ENCODE measurements at places on chromosomes 4 and X.

DNA sequence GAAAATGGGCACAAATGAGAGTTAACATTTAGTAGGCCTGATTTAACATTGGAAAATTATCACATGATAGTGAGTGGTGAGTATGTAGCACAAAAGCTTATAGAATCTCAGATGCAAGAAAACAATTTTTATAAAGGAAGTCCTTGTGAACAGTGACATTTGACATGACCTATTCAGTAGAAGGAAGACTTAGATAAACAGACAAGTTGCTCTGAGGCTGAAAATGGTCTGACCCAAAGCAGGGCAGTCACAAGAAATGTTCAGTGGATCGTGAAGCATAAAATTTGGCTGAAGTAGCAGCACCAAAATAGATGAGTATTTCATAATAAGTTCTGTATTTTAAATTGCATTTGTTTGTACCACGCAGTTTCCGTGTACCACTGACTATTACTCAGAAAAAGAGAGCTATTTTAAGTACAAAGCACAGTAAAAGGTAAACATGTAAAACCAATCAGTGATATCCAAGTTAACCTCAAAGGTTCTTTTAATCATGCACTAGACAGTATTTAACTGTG, 605.7 kb upstream of the PABPC4L start:
- no peak for DNase-seq

DNA sequence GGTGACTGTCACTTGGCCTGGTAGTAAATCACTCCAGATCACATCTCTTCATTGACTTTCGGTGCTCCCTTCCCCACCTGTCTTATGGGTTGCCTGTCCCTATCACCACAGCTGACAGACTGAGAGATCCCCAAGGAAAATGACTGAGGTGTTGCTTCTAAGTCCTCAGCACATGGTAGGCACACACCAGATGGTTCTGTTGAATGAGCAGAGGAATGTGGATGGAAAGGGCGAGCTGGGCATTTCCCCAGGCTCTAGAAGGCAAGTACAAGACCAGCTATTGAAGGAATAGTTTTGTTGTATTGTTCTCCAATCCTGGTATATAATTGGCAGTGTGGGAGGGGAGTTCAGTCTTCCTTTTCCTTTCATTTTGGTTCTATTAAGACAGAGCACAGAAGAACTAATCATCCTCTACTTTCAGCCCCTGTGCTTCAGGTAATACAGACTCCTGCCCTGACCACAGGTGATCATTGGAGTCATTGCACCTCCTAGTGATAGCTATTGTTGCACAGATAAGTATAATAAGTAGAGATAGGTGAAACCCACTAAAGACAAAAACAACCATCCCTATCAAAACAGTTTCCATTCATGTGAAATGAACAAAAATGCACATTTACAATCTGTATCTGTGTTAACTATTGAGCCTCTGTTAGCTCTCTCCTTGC, 158.6 kb downstream of the TRAM1L1 start:
- no peak for DNase-seq

DNA sequence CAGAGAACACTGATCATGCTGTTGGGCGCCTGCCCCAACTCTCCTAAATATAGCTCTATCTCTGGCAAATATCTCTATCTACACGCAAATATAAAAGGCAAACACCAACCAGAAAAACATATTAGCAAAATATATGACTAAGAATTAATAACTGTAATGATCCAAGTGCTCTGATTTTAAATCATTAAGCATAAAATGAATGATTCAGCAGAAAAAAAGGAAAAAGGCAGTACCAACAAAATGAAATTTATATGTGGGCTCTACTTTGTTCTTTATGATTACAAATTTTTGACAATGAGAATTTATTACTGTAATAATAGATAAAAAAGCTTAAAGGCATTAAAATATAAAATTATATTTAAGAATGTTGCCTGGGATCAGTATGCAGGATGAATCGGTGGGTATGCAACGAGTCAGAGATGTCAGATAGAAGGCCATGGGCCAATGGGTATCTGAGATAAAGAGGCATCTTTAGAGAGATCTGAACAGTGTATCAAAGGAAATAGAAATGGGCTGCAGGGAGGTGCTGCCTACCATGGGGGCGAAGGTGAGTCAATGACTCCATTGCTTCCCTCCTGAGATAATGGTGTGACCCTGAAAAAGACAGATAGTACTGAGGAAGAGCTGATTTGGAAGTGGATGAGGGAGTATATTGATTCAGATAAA, 234.8 kb downstream of the SCFD2 start:
- DNase-seq = no peak

DNA sequence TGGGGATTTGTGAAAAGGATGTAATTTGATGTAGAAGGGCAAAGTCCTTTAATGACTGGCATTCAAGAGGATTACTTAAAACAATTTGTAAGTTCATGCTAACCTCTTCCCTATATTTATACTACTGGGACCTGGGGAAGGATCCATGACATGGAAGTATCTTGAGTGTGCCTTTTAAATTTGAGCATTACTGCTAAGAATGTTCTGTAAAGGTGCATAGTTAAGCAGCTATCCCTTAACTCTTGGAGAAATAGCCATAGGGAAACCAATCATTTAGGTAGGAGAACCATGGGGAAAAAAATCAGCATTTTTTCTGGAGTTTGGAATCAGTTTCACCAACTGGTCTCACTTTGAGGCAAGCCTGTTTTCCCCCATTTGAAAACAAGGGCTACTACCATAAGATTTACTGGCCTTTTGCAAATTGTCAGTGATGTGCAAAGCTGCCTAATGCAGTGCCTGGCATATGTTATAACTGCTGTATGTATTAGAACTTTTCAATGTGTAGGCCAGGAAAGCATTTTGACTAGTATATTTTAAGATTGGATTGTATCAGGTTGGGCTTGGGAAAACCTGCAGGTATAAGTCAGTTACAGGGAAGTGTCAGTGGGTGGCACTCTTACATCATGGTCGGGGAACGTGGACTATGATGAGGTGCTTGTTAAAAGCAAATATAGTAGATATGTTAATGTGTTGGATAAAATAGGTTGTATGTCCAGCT, 72.1 kb downstream of the PRSS12 start:
- DNase-seq = peak; percentile 37

GRCh38 chr4:1321486-1321885, 25.5 kb upstream of the UVSSA start:
- DNase-seq = no peak

DNA sequence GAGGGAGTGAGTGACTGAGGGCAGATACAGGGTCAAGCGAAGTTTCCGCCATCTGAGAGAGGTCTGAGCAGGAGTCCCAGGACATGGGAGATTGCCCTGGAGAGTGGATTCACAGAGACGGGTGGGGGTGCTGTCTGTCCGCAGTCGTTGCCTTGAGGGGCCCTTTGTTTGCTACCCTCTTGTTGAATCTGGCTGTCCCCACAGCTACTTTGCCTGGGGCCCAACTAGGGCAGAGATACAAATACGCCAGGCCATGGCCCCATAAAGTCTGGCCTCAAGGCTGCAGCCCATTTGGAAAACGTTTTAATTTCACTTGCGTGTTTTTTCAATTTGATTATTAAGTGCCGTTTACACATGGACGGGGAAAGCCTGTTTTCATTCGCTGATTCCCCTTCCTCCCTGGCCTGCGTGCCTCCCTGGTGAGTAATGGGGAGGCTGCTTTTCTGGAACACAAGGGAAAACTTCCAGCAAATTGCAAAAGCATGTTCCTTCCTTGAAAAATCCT, 134.4 kb downstream of the SMIM20 start:
- DNase-seq = no peak

DNA sequence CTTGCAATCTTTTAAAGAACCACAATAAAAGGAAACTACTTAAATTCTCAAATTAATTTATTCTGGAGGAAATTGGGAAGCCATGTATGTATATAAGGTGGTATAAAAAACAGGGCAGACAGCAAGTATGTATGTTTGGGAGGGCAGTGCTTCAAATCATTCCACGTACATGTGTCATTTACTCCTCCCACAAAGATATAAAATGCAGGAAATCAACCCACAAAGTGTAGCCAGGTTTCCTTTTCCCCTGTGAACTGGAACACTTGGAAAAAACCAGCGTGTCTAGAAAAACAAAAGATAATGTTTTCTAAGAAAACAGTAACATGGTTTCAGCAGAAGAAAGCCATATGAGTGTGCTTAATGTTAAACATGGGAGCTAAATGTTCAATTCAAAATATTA, 156.7 kb upstream of the FAM47A start:
- DNase-seq = no peak

DNA sequence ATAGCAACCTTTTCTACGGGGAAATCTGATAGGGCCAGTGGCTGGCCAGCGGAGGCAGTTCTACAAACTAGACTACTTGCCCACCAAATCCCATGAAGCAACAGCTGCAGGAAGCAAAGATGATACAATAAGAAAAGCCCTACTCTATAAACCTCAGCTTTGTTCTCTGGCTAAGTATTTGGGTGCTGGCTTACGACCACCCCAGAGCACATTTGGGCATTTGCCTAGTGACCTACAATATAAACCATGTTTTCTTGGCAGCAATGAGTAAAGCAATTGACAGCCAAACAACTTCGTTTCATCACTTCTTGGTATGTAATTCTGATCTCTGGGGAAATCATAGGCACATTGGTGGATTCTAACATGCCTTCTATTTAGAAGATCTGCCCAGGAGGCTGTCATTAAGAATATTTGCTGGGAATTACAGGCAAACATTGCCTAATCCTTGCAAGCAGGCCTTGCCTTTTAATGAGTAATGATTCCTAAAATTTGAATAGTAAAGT, 7.5 kb upstream of the LHFPL1 start:
- no peak for DNase-seq

GRCh38 chr4:184810720-184811119, 15.0 kb downstream of the ACSL1 start:
- DNase-seq = no peak

DNA sequence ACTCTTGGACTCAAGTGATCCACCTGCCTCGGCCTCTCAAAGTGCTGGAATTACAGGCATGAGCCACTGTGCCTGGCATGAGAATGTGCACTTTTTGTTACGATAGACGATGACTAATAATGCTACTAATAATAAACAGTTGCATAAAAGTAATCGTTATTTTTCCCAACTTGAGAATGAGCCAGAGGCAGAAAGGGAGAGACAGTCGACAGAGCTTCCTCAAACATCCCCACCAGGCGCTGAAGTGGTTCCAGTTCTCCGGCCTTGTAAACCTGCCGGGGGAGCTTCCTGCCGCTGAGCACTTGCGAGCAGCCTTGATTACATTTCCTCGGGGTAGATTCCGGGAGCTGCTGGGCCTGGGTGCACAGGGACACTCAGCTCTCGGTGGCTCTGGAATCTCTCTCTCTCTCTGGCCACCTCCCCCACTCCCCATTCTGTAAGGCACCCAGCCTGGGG, 8.9 kb upstream of the HTRA3 start:
- DNase-seq = no peak

GRCh38 chrX:23694606-23695005, 27.3 kb downstream of the PRDX4 start:
- DNase-seq = peak; percentile 32

DNA sequence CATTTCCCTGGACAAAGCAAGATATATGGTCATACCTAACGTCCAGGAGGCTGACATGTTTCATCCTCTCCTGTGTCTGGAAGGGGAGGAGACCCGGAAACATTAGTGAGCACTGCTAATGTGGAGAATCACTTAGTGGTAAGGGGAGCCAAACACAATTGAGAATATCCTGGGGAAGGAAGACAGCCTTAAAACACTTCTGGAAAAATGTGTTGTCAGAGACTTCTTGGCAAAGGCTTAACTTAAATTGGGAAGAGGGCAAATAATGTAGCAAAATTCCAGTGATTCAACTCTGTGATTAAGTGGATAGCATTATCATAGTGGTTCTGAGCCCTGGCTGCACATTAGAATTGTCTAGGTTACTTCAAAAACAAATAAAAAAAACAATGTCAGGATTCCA, 39.5 kb downstream of the SPARCL1 start:
- no peak for DNase-seq

DNA sequence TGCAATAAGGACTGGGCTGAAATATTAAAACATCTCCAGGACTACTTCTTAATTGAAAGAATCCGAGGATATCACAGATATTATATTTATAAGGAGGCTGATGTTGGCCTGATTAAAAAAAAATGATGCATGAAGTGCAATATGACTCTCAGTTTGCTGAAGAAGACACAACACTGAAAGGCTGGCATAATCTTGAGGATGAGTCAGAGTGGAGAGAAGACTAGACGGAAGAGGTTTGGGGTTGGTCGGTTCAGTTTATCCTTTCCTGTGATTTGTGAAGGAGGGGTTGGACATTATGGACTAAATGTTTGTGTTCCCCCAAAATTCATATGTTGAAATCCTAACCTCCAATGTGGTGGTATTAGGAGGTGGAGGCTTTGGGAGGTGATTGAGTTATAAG, 170.3 kb downstream of the CORIN start:
- no peak for DNase-seq

GRCh38 chrX:9317176-9317575, 147.7 kb upstream of the TBL1X start:
- no peak for DNase-seq

- no peak for DNase-seq
Observed at GRCh38 chr4:74287164-74287563, 21.1 kb upstream of the EPGN start.

DNA sequence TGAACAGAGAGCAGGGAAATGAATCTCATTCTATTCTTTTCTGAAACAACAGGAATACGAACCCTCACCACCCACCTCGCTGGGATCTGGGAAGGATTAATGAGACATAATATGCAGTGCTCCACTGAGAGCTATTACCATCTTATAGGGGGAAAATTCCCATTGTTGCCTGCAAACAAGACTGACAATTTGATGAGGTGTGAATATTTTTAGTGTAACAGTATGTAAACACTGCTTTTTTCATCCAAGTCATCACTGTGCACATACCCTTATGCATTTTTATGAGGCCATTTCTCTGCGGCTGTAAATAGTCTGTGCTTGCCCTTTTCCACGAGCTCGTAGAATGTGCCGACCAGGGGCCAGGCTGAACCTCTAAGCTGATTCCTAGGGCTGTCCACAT, 285.6 kb upstream of the CPEB2 start:
- DNase-seq = no peak

GRCh38 chr4:39635023-39635422, 3.6 kb downstream of the SMIM14 start:
- no peak for DNase-seq

- DNase-seq = no peak
Observed at GRCh38 chr4:168886351-168886750, 123.7 kb downstream of the CBR4 start.

- DNase-seq = no peak
Observed at GRCh38 chrX:17601441-17602200, 135.7 kb upstream of the SCML1 start.

GRCh38 chr4:159516556-159517140, 413.8 kb downstream of the RAPGEF2 start:
- DNase-seq = no peak

- no peak for DNase-seq
Observed at GRCh38 chr4:1547856-1548826, 136.0 kb downstream of the FAM53A start.

- no peak for DNase-seq
Observed at GRCh38 chrX:40855411-40855810, 120.1 kb upstream of the MED14 start.

Data from CD4-positive, alpha-beta T cell treated with Interferon gamma for 1 hour (primary cell).